Stimulated activated CD4-positive, alpha-beta T cell treated with anti-CD3 and anti-CD28 coated beads, Interleukin-12 subunit alpha, Interleukin-12 subunit beta, amount 100 ng/mL, for 4 hours (primary cell): ENCODE measurements at places on chromosomes 12 and 14.

DNA sequence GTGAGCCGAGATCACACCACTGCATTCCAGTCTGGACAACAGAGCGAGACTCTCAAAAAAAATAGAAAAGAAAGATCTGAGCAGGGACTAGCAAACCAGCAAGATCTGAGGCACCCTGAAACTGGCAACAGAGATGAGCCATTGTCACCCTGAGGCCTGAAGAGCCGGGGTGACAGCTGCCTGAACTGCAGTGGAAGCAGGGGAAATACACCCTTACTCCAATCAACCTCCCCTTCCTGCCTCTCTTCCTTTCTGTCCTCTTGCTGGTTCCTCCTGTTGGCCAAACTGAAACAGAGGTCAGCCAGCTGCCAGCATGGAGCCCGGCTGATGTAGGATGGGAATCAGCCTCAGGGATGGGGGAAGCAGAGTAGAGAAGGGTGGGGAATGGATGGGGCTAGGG, 192.0 kb downstream of the CHST11 start:
- no peak for DNase-seq

- DNase-seq, result no peak
Observed at GRCh38 chr12:93166541-93167307, 211.0 kb upstream of the NUDT4 start.

- DNase-seq, result no peak
Observed at GRCh38 chr12:88238406-88238805, 96.3 kb downstream of the TMTC3 start.

GRCh38 chr12:102435827-102436436, 44.4 kb downstream of the IGF1 start:
- no peak for DNase-seq

GRCh38 chr14:74754157-74754556, 9.0 kb upstream of the YLPM1 start:
- no peak for DNase-seq

DNA sequence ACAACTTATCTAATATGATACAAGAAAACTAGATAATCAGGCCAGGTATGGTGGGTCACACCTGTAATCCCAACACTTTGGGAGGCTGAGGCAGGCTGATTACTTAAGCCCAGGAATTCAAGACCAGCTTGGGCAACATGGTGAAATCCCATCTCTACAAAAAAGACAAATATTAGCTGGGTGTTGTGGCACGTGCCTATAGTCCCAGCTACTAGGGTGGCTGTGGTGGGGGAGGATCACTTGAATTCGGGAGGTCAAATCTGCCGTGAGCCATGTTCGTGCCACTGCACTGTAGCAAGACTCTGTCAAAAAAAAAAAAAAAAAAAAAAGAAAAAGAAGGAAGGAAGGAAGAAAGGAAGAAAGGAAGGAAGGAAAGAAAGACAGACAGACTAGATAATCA, 27.0 kb downstream of the ZCRB1 start:
- no peak for DNase-seq
